ENCODE measurements at places on chromosomes 6 and 20. TPM values are rescaled to one million over a fixed set of nuclear protein-coding genes. Genes with fewer than 3 reads are reported as not detected.

The SLC22A7 gene
- total RNA-seq: 0.41 TPM

- no peak for DNase-seq
Observed at GRCh38 chr6:146898069-146898887, 299.5 kb downstream of the ADGB start.

- DNase-seq: no peak
Observed at GRCh38 chr6:18186033-18186432, 30.8 kb downstream of the KDM1B start.

The SNPH gene
- 21.6 TPM for total RNA-seq

DNA sequence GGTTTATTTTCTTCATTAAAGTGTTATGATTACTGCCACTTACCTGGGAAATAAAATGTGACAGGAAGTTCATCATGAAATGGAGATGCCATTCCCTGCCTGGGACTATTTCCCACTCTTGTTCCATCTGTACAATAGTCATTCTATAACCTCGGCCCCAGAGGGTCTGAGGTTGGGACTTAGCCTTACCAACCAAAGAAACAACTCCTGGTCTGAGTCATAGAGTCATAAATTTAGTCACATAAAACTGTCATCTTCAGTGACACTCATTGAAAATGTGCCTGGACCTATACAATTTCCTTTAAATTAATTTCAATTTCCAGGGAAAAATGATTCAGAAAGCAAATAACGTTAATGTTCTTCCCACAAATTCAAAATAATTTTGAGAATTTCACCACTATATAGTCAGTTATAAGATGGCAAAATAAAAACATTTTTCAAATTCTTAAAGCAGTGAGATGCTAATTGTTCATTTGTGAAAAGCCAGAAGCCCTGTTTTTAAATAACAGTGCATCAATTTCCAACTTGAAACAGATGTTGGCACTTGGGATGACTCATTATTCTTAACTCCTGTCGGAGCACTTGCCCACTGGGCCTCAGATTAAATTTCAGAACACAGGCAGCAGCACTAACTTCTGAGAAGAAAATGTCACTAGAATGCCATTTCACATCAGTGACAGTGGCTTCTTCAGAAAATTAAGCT, 201.2 kb upstream of the SMLR1 start:
- DNase-seq: no peak

DNA sequence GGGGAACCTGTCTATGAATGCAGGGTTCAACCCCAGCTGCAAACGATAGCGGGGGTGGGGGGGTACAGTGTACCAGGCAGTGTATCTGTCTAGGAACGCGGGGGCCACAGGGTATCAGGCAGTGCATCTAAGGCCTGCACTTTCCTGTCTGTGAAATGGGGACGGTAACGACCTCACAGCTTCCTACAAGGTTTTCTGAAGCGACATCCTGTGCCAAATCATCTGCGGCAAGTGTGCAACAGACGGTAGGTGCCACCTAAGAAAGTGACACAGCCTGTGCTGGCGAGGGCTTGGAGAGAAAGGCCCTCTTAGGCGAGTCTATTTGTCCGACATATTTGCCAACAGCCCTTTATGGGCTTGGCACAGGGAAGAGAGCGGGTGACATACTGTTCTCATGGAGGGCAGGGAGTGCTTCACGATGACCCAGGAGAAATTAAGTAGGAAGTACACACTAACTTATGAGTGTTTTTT, 3.8 kb downstream of the DIDO1 start:
- no peak for DNase-seq

The PERP gene
- total RNA-seq: 1.6 TPM

DNA sequence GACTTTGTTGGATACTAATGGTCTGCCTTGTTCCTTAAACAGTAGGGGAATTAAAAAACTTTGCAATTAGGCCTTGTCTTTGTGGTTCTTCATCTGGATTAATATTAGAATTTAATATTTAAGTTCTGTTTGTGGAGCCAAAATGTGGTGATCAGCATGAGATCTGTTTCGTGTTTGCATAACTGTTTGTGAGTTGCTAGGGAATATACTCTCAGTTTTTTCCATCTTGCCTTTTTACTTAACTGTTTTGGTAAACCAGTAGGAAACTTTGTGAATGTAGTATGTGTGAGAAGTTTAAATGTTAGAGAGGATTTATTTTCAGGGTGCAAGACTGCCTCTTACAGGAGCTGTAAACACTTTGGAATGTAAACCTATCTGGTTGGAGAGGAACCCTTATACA, 35.6 kb downstream of the LRRC1 start:
- DNase-seq: no peak

- DNase-seq: no peak
Observed at GRCh38 chr6:10409233-10409721, 5.6 kb downstream of the TFAP2A start.

The PPP1R14C gene
- total RNA-seq: 59.1 TPM

The RSPO4 gene
- under 0.01 TPM for total RNA-seq

DNA sequence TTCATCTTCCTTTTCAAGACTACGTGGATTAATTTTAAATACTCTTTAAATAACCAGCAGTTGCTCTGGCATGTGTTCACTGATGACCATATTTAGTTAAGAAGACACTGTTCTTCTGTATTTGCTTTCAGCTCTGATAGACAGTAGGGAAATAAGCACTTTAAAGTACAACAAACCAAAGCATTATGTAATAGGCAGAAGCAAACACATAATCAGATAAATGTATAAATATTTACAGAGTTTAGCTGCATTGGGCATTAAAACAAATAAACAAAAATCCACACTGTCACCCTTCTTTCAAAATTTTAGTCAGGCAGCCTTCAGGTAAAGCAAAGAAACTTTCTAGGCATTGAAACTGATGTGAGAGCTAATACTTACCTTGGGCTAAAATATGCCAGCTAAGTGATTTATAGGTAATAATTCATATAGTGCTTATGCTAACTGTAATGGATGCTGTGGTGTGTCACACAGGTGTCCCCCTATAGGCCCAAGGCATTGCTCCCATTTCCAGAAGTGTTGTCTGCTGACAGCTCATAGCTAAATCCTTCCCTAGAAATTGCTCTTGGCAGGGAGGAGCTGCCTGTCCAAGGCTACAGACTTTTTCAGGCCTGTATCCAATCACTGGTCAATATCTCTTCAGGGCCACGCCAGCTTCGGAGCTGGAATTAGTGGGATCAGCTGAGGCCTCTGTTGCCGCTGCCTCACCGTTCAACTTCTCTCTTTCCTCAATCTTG, 111.5 kb upstream of the CITED2 start:
- DNase-seq: no peak

The PTK7 gene
- total RNA-seq: 16.7 TPM

- no peak for DNase-seq
Observed at GRCh38 chr6:101232961-101233360, 160.5 kb upstream of the GRIK2 start.
